ENCODE measurements at places on chromosomes 11 and 22.

- peak; percentile 69 for DNase-seq
Measured at GRCh38 chr22:42270510-42271190, at the start of gene TCF20. TSS of gene TCF20 (minus strand) at chr22:42270653. CDS start at chr22:42215305, 55,348 bp downstream.

DNA sequence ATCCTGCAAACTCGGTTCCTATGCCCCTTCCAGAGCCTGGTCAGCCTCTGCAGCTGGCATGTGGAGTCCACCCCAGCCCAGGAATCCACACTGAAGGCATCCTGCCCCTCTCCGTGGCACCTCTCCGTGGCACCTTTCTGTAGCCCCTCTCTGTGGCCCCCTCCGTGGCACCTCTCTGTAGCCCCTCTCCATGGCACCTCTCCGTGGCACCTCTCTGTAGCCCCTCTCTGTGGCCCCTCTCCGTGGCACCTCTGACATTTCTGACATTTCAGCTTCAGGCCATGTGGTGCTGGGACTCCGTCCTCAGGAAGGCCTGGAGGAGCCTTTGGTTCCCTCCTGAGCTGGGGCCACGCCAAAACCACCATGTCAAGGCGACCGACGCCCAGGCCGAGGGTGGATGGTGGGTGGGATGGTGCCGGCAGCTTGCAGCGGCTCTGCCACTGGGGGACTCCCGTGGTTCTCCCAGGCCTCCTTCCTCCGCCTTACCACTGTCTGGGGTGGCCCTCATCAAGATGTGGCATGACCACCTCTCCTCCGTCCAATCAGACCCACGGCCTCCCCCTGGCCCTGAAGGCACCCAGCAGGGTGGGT, 1518.5 kb downstream of the BRD1 start:
- DNase-seq: no peak

- DNase-seq: no peak
Measured at GRCh38 chr22:39270792-39271191, 26.0 kb upstream of the PDGFB start.

DNA sequence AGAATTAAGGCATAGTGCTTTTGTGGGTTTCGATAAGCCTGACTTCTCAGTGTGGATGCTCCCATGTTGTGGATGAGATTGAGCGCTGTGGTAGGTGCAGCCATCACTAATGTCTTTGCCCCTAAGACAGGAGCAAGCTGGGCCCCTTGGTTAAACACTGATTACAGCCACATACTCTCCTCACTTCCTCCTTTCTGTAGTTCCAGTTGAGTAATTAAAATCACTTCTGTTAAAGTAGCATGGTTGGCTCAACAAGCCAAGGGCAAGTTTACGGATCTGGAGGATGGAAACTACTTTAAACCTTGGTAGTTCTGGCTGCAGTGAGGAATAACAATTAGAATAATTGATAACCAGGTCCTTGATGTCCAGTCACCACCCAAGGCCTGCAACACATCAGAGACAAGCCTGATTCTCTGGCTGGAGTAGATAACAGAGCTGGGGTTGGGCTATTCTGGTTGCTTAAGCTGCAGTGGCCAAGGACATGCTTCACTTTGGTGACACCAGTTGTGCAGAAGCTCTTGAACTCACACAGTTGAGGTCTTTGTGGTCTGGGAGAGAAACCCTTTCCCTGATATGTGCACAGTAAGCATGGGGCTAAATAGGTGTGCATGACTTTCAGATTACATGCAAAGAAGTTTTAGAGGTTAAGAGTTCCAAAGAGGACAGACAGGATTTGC, 81.3 kb downstream of the KIRREL3 start:
- DNase-seq: no peak

DNA sequence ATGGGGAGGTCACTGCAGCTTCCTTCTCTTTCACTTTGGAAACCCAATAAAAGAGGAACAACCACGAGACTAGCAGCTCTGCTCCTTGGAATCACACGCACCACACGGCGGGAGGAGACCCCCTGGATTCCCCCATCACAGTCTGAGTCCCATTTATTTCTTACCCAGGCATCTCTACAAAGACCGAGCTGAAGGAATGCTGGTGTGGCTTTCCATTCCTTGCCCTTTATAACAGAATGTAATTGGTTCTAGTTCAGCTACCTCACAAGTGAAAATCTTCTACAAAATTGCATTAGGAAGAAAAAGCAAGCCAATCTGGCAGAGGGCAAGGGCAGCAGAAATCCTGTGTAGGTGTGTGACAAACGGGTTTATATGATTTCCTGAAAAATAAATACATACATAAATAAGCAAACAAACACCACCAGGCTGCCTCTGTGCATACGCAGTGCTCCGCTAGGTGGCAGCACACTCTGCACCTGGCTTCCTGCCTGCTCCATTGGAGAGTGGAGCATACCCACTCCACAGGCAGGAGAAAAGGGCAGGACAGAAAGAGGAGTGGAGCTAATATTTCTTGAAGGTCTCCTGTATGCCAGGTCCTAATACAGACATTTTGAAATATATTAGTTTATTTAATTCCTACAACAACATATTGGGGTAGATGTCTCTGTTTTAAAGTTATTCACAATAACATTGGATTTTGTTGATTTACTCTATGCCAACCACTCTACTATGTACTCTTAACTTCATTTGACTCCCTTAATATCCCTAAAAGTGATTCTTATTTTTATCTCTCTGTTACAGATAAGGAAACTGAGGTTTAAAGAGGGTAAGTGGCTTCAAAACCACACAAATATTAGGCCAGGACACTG, 673.1 kb downstream of the KCNA4 start:
- peak; percentile 58 for DNase-seq

- DNase-seq: peak; percentile 89
Measured at GRCh38 chr11:63767565-63768236, 874 bp downstream of the ZFTA start.

DNA sequence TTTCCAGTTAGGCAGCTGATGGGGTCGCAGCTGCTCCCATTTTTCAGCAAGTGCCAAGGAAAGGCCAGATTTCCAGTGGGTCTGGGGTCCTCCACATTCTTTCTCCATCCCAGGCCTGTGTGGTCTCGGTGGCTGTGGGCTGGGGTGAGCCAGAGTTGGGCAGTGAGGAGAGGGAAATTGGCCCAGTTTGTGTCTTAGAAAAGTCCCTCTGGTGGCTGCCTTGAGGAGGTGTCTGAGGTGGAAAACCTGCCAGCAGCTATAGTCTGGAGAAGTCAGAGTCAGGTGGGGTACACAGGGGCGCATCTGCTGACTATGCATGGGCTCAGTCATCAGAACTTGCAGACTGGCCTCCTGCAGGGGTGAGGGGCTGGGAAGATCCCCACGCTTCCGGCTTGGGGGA, 30.5 kb downstream of the MRGPRD start:
- no peak for DNase-seq

DNA sequence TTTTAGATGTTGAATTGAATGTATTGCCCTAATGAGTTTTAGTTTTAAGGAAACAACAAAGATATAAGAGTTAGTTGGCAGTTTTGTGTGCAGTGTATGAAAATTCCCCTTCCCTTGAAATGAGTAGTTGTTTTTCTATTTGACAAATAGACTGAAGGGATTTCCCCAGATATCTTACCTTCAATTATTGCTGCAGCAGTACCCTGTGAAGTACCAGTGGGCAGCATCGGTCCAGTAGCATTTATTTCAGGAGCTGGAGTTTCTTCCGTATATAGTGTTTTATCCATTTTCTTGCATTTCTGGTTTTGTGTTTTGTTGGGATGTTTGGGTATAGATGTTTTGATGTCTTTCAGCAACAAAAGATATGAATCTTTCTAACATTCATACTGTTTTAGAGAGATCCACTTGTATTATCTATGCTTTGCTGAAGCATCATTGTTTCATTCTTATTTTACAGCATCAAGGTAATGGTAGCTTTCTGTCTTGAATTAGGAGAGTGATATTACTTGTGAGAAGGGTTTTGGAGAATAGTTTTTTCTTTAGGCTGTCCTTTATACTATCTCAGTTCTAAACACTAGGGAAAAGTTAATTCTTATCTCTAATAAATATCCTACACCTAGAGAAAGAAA, 7.4 kb downstream of the KMT2A start:
- DNase-seq: no peak

GRCh38 chr11:75966537-75967287, 151.7 kb downstream of the UVRAG start:
- DNase-seq: no peak

GRCh38 chr11:84887055-84887629, 740.0 kb downstream of the DLG2 start:
- no peak for DNase-seq

DNA sequence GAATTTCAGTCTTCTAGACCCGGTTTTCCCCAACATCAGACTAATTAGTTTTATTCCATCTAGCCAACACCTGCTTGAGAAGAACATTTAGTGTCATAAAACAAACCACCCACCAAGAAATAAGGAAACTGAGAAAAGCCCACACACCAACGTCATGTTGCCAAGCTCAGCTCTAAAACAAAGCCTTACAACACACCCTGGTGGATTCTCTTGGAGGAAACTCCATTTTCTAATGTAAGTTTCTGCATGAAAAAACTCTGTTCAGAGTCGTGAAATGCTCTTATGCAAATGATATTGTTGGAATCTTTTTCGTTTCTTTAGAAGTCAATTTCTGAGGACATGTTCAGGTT, 105.0 kb upstream of the RAG2 start:
- no peak for DNase-seq

DNA sequence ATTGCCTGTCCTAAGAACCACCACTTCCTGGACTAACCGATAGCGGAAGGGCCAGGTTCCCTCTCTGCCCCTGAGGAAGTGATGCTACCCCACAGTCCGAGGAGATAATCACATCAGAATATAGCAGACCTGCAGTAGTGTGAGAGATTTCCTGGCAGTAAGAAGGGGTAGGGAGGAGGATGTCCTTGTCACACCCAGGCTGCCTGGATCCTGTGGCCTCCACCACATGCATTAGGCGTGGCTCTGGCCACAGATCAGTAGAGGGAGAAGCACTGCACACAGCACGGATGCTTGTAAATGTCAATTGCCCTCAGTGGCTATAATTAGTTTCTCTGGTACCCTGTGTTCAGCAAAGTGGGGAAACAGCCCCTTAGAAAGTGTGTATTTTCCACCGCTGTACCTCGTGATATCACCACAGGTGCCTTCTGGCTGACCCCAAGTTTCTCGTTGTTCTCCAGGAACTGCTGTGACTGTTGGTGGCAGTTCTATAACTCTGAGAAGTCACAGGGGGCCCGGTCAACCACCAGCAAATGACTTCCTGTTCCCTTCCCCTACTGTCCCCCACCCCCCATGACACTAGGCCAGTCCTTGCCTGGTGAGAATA, 61.8 kb downstream of the UBASH3B start:
- DNase-seq: no peak

DNA sequence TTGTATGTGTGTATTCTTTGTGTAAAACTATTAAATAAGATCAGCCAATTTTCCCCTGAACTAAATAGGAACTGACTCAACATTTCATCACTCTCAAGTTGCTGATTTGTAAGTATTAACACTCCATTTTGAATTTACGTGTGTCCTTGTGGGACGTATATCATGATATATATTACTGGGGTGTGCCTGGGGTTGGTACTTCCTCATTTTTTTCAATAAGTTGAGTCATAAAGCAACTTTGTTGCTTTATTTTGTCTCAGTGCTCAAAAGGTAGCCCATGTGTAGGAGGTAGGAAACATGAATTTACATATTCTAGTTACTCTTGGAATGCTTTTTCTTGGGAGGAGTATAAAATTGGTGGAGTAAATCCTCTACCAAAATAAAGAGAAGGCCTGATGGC, 193.9 kb upstream of the RAG2 start:
- DNase-seq: no peak

DNA sequence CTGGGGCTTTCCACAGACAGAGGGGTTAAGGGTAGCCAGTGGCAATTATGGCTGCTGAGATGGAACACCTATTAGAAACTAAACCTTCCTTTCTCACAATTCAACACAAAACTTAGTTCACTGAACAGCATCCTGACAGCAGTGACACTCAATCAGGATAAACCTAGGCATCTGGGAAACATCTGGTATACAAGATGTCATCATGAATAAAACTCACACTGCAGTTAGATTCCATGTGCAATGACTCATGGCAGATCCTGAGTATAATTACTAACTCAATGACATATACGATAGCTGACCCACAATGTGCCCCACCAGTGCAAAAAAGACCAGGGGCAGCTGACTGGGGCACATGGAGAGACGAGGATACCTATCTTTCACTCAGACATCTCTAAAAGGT, 17.7 kb downstream of the RBFOX2 start:
- no peak for DNase-seq

DNA sequence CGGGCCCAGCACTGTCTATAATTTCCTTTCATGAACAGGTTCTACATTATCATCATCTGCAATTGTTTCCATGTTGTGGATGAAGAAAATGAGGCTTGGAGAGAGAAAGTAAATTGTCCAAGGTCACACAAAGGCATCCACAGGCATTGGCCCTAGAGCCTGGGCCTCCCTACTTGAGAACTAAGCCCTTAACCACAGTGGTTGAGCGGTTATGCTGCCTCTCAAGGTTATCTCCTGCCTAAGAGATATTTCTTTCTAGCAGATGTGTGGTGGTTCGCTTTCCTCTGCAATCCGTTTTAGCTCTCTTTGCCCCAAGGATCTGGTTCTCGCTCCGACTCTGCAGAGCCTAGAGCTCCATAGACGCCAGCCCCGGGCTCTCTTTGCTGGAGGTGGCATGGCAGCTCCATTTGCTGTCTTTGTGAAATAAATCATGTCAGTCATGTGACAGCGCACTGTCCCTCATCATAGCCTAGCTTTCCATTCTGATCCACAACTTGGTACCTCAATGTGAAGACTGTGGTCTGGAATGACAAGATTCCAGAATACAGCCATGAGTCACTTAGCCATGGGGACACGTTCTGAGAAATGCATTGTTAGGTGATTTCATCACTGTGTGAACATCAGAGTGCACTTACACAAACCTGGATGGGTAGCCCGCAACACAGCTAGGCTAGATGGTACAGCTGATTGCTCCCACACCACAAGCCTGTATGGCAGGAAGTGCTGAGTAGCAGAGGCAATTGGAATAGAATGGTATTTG, 27.2 kb downstream of the RPS6KA4 start:
- DNase-seq: no peak

DNA sequence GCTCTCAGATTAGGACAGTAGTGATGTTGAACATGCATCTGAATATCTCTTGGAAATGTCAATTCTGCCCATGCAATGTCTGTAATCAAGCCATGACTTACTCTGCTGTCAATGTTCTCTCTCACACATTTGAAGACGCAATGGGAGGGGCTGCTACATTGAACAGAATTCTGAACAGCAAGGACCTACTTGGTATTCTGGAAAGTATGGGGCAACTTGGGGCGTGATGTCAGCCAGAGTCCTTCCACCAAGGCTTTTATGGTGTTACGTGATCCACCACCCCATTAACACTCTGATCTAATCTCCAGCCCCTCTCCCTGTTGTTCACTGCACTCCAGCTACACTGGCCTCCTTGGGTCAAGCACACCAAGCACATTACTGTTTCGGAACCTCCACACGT, 7.1 kb upstream of the CD59 start:
- no peak for DNase-seq

Data from retina (tissue), 1 donor.